BE2C (cell line): ENCODE measurements at places on chromosomes 4 and X.

DNA sequence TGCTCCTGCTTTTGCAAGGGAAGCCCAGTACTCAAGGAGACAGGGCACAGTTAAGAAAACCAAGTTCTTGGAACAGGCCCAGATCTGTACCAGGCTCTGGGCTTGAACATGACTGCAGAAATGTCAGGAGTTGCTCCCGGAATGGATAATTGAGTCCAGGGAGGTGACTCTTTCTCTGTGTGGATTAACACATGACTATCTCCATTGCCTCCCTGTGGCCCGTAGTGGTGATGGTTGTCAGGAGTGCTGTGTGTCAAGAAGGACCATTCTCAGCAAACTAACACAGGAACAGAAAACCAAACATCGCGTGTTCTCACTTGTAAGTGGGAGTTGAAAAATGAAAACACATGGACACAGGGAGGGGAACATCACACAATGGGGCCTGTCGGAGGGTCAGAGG is 39.9 kb downstream of the CCKAR start:
- no peak for DNase-seq

- DNase-seq: no peak
These were observed 128.5 kb downstream of the SPRY1 start for GRCh38 chr4:123524958-123525628.

DNA sequence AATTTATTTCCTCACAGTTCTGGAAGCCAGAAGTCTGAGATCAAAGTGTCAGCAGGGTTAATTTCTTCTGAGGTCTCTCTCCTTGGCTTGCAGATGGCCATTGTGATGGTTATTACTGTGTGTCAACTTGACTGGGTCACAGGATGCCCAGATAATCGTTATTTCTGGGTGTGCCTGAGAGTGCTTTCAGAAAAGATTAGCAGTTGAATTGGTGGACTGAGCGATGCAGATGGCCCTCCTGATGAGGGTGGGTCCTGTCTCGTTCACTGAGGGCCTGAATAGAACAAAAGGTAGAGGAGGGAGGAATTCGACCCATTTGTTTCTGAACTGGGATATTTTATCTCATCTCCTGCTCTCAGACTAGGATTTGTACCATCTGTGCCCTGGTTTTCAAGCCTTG is 15.7 kb downstream of the SMIM43 start:
- DNase-seq: no peak

DNA sequence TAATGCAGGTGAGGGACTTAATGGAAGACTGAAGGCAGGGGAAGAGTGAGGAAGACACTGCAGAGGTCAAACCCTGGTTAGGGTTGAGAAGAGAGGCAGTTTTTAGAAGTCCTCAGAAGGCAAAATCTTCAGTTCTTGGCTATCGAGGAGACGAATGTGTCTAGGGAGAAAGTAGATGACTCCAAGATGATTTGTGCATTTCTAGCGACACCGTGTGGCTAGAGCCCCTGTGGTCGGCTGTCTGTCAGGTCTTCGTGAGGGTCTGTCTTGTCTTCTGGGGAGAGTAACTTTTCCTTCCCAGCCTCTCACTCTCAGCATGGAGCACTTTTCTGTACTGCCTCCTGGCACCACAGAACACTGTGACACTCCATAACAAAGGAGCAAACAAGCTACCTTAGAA is 458.1 kb downstream of the STIM2 start:
- no peak for DNase-seq

GRCh38 chr4:83114576-83114975 is at the start of gene PLAC8:
TSS of gene PLAC8 (minus strand) at chr4:83114729. CDS start at chr4:83107921, 6,808 bp downstream.
- no peak for DNase-seq

DNA sequence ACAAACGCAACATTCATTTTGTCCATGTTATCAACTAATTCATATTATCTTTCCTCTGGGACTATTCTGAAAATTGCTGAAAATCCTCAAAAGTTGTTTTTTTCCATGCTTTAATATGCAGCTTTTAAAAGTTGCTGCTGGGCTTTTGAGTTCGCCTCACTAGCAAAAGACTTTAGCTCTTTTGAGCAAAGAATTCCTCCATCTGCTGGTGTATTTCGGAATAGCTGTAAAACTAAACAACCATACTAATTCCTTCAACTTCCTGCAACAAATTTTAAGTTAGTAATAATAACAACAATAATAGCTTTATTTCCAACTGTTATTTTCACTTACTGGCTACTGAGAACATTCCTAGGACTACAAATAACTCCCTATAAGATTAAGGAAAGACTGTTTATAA is 124.5 kb upstream of the PLAC1 start:
- no peak for DNase-seq

DNA sequence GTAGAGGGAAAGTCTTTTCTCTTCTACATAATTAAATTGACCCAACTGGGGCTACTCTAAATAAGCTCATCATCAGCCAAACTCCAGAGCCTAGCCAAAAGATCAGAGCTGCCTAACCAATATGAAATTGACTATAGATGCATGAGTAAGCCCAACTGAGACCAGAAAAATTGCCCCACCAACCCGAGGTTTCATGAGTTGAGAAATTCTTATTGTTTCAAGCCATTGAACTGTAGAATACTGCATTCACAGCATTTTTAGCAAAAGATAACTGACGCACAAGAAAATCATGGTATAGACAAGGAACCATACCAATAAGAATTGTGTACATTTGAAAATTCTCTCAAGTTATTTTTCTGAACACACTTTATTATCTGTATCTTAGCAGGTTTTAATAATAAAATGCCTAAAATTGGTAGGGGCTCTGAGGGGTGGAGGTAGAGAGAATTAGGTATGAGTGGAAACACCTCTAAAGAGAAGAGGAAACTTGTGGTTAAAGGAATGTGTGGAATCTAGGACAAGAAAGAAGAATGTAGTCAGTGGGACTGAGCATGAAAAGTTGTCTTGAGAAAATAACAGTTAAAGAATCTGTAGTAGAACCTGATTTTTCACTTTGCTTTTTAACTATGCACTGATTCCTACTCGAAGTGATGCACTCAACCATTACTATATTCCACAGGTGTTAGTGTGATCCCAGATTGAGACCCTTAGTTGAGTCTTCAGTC is 200.9 kb upstream of the PPP1R2C start:
- no peak for DNase-seq

GRCh38 chr4:147163311-147163710 is 217.6 kb upstream of the TTC29 start:
- DNase-seq: no peak

DNA sequence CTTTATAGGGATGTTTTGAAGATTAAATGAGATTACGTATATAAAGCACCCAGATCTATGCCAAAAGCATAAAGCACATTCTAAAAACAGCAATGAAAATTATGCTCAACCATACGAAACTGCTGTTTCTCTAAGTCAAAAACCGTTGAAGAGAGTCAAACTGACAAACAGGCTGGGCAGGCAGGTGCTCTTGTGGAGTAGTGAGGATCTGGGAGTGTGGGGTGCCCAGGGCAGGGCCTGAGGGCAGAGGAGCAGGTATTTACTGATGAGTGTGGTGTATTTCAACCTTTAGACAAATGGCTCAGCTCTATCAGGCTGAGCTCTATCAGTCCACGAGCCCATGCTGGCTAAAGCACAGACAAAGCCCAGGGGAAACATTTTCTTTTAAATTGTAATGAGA is 40.4 kb downstream of the RELL1 start:
- DNase-seq: no peak

DNA sequence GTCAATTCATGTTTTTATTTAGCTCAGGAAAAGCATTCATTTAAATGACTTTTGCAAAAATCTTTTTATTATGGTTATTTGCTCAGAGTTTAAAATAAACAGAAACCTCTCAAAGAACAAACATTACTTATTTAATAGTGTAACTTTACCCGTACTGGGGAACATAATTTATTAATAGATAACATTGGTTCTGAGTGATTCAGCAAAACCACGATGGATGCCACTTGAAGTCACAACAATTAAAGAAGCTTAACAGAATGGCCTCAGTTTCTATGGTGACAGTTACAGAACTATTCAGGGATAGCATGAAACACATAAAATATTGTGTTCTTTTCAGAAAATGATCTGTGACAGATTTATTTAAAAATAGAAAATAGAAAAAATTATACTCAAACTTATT is 368.7 kb downstream of the CCSER1 start:
- no peak for DNase-seq

GRCh38 chr4:80438016-80438415 is 102.5 kb downstream of the CFAP299 start:
- no peak for DNase-seq

DNA sequence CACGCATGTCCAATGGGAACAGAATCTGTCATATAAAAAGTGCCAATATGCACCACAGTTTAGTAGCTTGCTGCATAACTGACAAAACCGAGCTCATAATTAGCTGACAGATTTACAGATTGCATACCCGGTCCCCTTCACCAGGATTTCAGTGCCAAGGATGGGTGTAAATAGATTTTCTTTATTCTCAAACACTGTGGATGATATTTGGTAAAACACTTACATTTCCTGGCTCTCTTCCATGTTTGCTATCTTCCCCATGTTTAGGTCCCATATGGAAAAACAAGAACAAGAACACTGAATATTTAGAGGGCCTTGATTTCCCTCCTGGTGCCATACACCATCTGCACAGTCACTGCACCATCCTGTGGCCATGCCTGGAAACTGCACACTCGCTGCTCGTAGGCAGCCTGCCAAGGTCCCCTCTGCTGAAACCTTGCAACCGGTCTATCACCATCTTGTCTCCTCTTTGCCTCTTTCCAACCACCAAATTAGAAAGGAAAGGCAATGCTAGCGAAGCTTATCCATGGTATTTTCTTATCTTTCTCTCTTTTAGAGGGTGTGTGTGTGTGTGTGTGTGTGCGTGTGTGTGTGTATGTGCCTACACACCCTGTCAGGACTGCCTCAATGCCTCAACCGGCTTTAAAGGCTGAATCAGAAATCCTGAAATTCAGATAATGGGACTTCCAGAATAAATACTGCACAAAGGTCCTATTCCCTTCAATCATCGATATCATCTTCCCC is 124.2 kb upstream of the MBNL3 start:
- DNase-seq: peak; percentile 51

- DNase-seq: no peak
These were observed 1.2 kb downstream of the UGDH start for GRCh38 chr4:39525822-39526690.

- no peak for DNase-seq
These were observed 167.7 kb downstream of the PAPSS1 start for GRCh38 chr4:107552306-107552705.

GRCh38 chr4:110900213-110900769 is 277.4 kb upstream of the PITX2 start:
- DNase-seq: no peak

DNA sequence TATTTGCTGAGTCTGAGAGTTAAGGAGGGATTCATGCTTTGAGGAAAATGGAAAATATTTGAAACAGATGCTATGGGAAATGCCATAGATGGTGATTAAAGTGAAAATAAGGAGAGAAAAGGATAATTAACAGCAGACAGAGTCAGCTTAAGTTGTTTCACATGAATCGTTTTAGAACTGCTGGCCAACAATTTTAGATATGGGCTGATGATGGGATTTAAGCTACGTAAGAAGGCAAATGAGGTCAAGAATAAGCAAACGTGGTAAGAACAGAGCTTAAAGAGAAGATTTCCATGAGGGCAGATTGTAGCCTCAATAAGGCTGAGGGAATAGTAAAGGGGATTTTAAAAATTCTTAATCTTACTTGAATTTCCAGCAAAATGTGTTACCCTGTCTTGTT is 77.9 kb downstream of the MFAP3L start:
- DNase-seq: no peak

DNA sequence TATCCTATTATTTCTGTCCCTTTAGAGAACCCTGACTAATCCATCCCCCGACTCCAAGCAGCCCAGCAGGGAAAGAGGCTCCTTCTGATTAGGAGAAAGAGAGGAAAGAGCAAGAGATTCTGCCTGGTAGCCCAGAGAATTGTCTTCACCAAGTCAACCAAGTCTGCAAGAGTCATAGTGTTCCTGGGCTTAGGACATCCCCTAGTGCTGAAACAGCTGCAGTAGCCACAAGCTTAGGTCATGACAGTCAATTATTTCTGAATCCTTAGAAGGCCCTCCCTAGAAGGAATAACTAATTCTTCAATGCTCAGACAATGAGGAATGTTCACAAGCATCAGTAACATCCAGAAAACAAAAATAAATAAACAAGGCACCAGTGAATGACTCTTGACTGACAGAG is 480.3 kb upstream of the GRIA3 start:
- DNase-seq: no peak

GRCh38 chrX:145853181-145853580 is 35.6 kb downstream of the SLITRK2 start:
- no peak for DNase-seq

GRCh38 chr4:55395218-55395528 is 584 bp upstream of the TMEM165 start:
- DNase-seq: no peak

DNA sequence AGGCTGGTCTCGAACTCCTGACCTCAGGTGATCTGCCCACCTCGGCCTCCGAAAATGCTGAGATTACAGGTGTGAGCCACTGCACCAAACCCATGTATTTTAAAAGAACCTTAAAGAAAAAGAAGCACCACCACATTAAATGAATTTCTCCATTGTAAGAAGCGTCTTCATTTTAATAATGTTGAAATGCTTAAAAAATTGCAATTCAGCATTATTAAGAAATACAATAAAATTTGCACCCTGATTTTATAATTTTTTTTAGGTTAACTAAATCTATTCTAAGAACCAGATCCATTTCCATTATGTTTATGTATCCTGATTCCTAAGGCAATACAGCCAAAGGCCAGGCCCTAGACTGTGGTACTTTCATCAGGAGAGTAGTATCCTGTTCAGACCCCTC is 167.2 kb downstream of the BTC start:
- DNase-seq: no peak

GRCh38 chr4:180617196-180617595 is 1626.0 kb upstream of the TENM3 start:
- peak; percentile 31 for DNase-seq

GRCh38 chr4:94390804-94391410 is 48.3 kb upstream of the HPGDS start:
- DNase-seq: peak; percentile 27

DNA sequence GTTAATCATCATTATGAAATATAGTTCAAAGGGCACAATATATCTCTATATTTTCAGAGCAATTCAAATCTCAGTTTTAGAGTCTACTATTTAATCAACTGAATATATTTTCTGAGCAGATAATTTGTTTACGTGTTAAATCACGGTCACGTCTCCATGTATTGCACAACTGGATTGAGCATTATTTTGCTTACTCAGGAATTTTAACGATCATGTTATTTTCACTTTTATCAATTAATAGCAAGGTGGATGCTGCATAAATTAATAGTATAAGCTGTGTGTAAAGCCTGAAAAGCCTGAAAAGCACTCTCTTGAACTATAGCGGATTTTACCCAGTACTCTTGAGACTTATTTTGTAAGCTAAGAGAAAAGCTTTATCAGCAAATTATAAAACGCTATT is 374.9 kb downstream of the MAGEB5 start:
- no peak for DNase-seq

GRCh38 chr4:99763635-99764101 is 53.0 kb upstream of the DAPP1 start:
- no peak for DNase-seq

GRCh38 chr4:98341309-98341708 is 80.1 kb downstream of the RAP1GDS1 start:
- peak; percentile 83 for DNase-seq
